C1 segment of cervical spinal cord (tissue), 14 donors: ENCODE measurements at places on chromosomes 12 and 14.

DNA sequence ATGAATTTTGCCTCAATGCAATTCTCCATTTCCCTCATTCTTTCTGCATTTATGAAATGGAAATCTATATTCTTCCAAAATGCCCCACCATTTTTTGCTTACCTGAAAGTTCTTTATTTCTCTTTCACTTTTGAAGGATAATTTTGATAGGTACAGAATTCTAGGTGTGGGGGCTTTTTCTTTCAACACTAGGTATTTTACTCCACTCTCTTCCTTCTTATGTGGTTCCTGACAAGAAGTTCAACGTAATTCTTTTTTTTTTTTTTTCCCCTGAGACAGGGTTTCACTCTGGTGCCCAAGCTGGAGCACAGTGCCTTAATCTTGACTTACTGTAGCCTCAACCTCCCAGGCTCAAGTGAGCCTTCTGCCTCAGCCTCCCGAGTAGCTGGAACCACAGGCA is 26.3 kb upstream of the OASL start:
- no peak for DNase-seq

DNA sequence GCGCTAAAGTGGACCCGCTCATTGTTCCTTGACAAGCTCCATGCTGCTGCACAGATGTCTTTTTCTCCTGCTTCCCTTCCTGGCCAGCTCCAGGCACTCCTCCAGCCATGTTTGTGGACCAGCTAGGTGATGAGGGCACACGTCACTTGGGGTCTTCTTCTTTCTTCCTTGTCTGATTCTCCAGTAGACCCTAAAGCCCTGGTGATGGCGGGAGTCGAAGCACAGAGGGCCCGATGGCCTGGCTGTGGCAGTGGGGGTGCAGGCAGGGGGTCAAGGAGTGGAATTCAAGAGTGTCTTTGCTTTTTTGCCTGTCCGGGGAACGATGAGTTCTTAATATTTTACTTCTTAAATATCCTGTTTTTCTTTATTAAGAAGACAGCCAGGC is 23.0 kb upstream of the AMN start:
- DNase-seq = no peak

DNA sequence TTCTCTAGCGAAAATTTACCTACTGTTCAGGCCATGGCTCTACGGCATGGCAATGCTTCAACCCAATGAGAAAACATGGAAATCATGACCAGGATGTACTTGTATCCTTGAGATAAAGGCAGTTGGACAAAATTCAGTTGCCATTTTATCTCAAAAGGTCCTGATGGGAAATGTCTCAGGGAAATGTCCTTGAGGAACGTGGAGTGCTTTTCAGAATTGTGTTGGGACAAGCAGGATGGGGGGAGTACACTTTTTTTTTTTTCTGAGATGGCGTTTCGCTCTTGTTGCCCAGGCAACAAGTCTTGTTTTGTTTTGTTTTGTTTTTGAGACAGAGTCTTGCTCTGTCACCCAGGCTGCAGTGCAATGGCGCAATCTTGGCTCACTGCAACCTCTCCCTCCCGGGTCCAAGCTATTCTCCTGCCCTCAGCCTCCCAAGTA is 86.8 kb upstream of the EIF5 start:
- no peak for DNase-seq

- DNase-seq = no peak
These were observed 94.2 kb upstream of the RIC8B start for GRCh38 chr12:106680280-106680679.

GRCh38 chr14:102227184-102227964 is 77.6 kb downstream of the MOK start:
- no peak for DNase-seq

- DNase-seq = no peak
These were observed 52.4 kb downstream of the DUSP6 start for GRCh38 chr12:89299931-89300330.

DNA sequence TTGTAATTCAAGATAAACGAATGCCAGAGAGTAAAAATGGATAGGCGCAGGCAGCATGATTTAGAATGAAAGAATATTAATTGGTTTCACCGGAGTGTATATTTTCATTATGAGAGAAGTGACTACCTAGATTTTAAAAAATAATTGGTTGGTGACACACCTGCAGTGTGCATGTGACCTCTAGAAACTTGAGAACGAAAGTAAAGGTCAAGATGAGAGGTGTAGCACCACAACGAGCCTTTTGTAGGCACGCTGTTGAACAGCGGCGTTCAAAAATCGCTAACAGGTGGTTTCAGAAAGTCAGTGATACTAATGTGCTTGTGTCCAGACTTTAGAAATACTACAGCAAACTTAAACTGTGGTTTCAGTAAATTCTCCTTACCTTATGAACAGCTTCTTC is 123.8 kb downstream of the NPAS3 start:
- no peak for DNase-seq

DNA sequence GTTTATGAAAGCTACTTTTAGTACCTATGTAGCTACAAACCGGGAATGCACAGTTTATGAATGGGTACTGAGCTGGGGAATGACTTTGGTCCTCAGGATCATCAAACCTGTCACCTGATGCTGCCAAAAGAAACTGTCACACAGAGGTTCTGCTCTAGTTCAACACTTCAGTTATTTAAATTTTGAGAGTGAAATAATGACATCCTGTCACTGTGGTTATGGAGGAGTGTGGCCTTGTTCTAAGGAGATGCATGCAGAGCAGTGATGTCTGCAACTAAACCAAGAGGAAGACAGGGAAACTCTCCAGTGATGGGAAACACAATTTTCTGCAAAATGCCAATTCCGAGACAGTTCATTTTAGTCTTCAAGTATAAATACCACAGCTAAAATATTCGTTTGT is 4.8 kb upstream of the AEBP2 start:
- no peak for DNase-seq

- no peak for DNase-seq
These were observed 62.7 kb downstream of the CHST11 start for GRCh38 chr12:104519190-104520019.

- no peak for DNase-seq
These were observed 343.5 kb downstream of the PCNX1 start for GRCh38 chr14:71250791-71251190.

DNA sequence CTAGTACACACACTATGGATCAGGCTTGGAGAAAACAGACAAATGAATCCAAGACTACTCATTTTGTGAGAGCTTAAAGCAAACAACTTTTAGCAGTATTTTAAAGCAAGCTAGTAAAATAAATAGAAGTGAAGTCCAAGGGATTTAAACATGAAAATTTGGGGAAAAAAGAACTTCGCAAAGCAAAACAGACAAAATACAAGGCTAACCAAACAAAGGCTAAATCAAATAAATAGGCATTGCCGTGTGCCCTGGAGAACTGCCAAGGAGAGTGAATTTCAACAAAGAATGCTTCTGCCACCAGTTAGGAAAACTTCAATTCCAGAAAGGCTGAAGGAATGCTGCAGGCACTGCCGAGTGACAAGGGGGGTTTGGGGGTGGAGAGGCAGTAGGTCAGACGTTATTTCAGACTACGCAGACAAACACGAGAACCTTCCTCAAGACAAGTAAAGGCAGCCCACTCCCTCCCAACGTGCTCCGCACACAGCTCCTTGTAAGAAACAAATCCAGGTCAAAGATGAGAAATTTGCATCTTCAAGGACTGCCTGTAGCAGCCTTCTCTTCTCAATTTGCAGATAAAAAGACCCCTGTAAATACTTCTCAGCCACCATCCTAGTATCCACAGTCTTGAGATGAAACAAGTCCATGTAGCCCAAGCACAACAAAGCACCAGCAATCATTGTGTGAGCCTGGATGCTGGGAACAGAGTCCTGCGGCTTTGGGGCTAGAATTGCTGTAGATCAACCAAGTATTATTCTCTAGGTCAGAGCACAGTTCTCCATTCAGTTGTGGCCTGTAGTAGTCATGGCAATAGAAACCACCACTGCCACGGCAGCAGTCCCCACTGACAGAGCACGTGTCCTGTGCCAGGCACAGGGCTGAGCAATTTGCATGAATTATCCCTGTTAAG is 43.3 kb downstream of the EFCAB11 start:
- DNase-seq = peak; percentile 49

DNA sequence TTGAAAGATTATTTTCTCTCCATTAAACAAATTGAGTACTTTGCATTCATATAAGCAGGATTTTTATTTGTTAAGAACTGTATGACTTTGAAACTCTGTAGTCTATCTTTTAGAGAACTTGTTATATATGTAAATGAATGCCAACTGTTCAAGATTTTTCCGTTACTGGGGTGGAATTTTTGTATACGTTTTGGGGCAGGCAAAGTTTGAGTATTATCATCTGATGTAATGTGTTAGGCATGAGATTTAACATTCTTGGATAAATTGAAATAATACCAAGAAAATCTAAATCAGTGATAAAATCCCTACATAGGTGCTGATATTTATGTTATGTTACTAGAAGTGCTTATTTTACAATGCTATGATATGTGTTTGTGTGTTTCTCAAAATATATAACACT is 8.4 kb downstream of the CNOT2 start:
- DNase-seq = no peak

DNA sequence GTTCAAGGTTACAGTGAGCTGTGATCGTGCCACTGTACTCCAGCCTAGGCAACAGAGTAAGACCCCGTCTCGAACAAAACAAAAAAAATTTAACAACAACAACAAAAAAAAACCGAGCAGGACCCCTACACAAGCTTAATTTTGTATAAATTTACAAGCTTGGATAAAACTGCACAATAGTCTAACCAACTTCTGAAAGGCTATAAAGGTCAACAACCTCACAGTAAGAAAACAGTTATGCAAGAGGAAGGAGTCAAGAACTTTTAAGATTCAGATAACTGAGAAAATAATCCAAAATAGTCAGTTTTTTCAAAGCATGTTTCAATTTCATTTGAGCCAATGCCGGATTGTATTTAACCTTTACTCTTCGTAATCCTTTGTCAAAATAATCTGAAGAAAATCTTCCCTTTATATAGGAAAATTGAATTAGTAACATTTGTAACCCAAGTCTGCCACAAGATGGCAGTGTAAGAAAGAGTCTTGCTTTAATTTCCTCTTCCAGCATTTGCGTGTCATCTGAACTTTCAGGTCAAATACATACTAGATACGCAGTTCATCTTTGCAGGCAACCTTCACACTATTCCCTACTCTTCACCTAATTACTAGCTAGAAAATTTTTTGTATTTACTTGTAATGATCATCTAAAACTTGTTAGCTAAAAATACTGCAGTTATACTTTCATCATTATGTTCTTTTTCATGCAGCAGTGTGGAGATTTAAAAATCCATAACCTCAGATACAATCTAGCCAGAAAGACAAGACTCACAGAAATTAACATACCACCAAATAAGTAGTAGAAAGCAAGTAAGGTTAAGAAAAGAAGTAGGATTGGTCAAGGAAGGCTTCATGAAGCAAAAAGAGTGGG is 5.8 kb downstream of the CCNB1IP1 start:
- no peak for DNase-seq

DNA sequence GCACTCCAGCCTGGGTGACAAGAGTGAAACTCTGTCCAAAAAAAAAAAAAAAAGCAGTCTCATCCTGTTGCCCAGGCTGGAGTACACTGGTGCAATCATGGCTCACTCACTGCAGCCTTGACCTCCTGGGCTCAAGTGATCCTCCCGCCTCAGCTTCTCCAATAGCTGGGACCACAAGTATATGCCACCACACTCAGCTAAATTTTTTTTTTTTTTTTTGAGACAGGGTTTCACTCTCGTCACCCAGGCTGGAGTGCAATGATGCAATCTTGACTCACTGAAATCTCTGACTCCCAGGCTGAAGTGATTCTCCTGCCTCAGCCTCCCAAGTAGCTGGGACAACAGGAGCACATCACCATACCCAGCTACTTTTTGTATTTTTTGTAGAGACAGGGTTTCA is 5.2 kb upstream of the CNPY2 start:
- no peak for DNase-seq

DNA sequence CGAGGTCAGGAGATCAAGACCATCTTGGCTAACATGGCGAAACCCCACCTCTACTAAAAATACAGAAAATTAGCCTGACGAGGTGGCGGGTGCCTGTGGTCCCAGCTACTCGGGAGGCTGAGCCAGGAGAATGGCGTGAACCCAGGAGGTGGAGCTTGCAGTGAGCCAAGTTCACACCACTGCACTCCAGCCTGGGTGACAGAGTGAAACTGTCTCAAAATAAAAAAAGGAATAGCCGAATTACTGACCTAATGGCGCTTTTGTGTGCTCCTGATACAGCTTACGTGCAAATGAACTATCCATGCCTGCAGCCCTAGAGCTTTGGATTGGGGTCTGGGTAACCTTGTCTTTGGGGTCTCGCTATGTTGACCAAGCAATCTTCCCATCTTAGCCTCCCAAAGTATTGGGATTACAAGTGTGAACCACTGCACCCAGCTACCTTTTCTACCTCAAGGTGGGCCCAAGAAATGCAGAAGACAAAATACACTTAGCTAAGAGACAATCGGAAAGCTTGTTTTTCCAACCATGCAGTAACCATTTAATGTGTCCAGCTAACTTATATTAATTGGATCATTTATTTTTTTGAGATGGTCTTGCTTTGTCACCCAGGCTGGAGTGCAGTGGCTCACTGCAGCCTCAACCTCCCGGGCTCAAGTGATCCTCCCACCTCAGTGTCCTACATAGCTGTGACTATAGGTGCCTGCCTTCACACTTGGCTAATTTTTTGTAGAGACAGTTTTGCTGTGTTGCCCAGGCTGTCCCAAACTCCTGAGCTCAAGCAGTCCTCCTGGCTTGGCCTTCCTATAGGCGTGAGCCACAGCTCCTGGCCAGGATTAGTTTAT is 5.5 kb downstream of the PABPN1 start:
- no peak for DNase-seq

- DNase-seq = no peak
These were observed 26.6 kb upstream of the PNMA1 start for GRCh38 chr14:73740618-73741326.

- no peak for DNase-seq
These were observed 17.0 kb downstream of the ACSS3 start for GRCh38 chr12:81094718-81095360.

- no peak for DNase-seq
These were observed 37.0 kb upstream of the TMEM263 start for GRCh38 chr12:106918746-106919145.

GRCh38 chr12:10783252-10783651 is 19.2 kb downstream of the TAS2R7 start:
- DNase-seq = no peak

- peak; percentile 49 for DNase-seq
These were observed 645 bp downstream of the JDP2 start for GRCh38 chr14:75428230-75429104.
